CD4-positive, alpha-beta T cell treated with Interleukin-4 for 1 hour (primary cell): ENCODE measurements at places on chromosomes 6 and 20.

DNA sequence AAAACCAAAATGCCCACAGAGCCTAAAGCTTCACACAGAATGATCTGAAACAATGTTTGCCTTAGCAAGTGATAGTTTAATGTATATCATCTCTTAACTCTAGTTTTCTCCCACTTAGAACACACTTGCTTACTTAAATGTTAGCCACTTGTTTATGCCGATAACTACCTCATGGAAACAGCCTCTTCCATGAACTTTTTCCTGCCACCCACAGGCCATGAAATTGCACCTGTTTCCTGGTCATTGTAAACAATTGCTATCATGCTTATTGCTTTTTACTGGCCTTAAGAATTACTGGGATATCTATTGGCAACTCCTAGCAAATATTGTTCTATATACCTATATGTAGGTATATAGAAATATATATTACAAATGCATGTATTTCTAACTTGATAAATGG is 231.1 kb downstream of the HDGFL1 start:
- DNase-seq, result no peak

GRCh38 chr20:568673-569415 is 25.3 kb upstream of the CSNK2A1 start:
- DNase-seq, result no peak

DNA sequence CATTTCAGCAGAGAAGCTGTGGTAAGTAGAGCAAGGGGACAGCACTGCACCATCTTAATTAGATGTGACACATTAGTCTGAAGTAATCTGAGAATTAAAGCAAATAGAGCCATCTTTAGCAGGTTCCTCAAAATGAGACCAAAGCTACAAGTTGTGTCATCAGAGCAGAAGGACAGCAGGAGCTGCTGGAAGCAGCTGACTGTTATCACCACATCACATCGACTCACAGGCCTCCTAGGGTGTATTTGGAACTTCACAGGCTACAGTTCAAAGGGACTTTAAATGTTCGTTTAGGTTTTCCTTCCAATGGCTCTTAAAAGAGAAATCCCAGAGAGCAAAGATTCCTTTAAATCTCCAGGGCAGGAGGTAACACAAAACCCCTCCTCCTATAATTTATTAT is 69.5 kb downstream of the LCA5 start:
- no peak for DNase-seq

GRCh38 chr6:144678844-144679243 is 393.7 kb downstream of the UTRN start:
- no peak for DNase-seq

- no peak for DNase-seq
Observed at GRCh38 chr6:91539456-91539855, 952.6 kb upstream of the MAP3K7 start.

DNA sequence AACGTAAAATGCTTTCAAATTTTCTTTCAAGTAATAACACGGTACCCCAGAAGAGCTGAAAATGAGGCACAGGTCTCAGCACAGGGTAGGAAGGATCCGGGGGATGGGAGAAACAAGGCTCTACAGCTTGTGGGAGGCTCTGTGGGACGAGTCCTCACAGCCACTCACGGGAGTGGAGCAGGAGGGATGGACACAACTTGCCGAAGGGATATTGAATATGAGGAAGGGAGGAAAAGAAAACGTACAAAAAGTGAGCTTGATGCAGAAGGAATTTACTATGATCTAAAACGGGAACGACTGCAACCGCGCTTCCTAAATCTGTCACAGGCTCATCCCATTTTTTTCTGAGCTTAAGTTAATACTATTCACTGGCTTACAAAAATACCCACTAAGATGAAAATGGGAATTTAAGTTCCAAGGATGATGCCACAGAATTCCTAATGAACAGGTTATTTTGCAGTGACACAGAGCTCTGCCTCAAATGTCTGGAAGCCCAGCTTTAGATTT is 72.9 kb downstream of the FYN start:
- no peak for DNase-seq

DNA sequence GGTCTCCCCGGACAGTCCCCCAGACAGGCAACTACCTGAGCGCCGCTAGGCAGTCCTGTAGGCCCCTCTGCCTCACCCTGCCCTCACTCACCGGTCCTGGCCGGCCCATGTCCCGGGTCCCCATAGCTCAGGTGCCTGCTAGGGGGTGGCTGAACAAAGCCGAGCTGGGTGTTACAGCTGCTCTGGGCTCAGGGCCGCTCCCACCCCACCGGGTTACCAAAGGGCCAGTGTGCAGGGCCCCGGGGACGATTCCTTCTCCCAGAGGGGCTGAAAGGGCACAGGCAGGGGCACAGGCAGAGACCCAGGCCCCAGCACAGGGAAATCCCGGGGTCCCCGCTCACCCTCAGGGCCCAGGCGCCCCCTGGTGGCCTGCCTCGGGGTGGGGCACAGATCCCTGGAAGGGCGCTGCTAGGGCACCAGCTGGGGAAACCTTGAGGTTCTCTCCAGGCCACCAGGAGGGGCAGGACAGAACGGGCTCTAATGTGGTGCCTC is 118.4 kb downstream of the GRM4 start:
- DNase-seq, result peak; percentile 35

DNA sequence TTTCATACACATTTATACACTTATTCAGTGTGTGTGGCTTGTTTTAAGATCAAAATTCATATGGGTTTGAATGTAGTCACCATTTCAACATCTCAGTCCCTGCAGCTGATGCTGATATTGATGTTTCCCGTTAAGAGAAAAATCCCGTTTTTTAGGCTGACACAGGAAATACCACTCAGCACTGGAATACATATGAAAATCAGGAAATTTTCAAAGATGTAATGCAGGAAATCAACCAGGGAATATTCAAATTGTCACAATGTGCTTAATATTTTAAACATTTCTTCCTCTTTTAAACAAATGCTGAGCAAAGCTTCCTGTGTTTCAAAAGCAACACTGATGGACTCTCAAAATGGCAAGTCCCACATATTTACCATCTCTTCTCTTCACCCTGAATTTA is 94.5 kb upstream of the MARCKS start:
- no peak for DNase-seq

- no peak for DNase-seq
Observed at GRCh38 chr6:108277831-108278230, 17.0 kb upstream of the SNX3 start.

- DNase-seq, result peak; percentile 58
Observed at GRCh38 chr6:6758915-6759654, 170.6 kb downstream of the LY86 start.

GRCh38 chr6:140320081-140321080 is 945.9 kb upstream of the CITED2 start:
- DNase-seq, result no peak

DNA sequence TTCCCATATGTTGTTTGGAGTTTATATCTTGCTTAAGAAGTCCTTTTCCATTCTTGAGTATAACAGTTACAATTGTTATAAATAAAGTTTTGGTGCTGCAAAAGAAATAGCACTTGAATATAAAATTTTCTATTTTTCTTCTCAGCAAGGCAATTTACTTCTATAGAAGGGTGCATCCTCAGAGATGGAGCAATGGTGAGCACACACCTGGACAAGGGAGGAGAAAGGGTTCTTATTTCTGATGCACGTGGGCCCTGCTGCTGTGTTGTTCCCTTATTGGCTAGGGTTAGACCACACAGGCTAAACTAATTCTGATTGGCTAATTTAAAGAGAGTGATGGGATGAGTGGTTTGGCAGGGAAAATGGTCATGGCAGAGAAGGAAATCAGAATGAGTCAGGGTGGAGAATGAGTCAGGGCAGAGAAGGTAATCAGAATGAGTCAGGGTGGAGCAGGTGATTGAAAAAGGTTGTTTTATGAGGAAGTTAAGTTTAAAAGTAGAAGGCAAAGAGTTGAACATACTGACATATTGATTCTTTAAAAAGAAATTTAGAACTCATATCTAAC is 38.0 kb downstream of the CST8 start:
- DNase-seq, result no peak

DNA sequence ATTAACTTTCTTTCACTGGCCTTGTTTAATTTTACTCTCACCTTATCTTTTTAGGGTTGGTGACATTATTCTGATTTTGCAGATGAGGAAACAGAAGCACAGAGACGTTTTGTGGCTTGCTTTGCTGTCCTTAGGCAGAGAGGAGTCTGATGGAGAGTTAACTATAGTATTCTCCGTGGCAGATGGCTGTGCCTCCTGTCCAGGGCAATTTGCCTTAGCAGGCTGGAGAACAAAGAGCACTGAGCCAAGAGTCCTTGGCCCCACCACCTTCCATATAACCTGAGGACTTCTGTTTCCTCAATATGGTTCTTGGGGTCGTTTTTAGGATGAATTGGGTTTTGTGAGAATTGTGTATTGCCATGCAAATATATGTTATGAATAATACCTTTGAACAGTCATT is 71.4 kb upstream of the BACH2 start:
- no peak for DNase-seq

GRCh38 chr6:151428093-151428735 is 23.7 kb downstream of the RMND1 start:
- no peak for DNase-seq

- DNase-seq, result no peak
Observed at GRCh38 chr6:87200469-87201175, 45.3 kb downstream of the ZNF292 start.

DNA sequence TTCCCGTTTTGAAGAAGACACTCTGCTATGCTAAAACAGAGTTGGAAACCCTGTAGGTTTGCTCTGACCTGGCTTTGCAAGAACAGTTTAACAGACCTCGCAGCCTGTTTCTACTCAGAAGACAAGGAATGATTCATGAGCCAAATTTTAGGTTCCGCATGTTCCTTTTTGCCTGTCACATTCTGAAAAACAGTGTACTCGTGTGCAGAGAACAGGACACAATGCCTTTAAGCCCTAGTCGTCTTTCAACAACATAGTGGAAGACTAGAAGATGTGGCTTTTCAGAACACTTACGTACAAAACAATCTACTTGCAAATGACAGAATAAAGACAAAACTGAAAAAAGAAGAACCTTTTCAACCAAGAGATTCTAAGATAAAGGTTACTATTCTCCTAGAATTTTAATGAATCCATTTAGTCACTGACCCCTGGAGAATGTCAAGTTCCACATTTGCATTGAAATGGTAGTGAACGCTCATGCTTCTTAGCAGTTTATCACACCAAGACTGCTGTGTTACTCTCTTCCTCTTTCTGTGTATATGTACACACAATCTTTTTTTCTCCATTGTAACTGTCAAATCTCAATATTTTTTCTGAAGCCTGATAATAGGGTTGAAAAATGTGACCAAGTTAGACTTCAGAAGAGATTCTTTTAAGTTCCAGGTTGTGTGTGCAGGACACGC is 220.7 kb upstream of the NRSN1 start:
- DNase-seq, result no peak

GRCh38 chr6:128630213-128630612 is 109.8 kb upstream of the PTPRK start:
- DNase-seq, result no peak

- DNase-seq, result no peak
Observed at GRCh38 chr6:15264902-15265761, 19.3 kb downstream of the JARID2 start.

- DNase-seq, result no peak
Observed at GRCh38 chr6:157150076-157150475, 173.2 kb downstream of the TMEM242 start.

DNA sequence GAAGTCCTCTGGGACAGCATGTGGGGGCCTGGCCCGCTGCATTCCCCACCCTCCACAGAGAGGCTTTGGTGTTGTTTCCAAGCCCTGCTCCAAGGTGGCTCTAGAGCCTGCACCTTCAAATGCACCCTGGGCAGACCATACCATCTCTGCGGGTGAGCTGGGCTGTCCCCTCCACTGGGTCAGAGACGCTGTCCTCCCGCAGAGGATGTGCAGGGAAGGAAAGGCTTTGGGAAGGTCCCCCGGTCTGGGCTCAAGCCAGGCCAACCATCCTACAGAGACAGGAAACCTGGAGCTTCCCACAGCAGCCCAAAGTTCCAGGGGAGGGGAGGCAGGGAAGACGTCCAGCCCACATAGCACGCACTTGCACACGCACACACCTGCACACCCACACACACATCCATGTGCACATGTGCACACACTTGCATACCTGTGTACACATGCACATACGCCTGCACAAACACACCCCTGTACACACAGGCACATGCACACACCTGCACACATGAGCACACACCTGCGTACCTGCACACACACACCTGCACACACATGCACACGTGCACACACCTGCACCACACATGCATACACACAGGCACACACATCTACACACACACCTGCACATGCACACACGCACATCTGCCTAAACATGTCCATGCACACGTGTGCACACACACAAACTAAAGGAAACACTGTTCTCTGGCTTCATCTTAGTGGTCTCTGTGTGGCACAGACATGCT is 155.4 kb downstream of the ERMARD start:
- DNase-seq, result no peak

GRCh38 chr6:10259671-10260070 is 155.2 kb downstream of the TFAP2A start:
- no peak for DNase-seq

DNA sequence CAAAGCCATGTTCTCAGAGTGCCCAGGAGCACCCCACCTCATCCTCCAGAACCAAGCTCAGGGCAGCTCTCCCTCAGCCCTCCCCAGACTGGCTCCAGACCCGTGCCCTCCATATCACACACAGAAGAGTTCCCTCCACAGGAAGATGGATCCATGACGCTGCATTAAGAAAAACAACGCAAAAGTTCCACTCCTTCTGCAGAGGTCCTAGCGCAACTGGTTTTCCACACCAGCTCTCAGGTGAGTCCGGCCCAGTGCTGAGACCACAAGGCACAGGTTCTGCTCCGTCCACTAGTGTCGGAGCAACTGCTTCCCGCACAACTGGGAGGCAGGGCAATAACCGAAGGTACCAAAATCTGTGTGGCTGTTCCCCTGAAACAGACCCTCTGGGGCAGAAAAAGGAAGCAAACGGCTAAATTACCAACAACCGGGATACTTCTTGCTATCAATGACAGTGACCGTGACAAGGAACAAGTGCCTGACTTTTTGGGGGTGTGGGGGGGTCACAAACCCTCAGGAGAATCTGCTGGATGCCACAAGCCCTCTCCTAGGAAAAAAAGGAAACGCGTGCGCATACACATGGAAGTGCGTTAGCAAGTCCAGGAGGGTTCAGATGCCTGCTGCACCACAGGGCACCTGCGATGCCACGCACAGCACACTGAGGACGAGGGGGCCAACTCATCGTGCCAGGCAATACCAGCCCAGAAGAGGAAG is 49.2 kb downstream of the MYH7B start:
- DNase-seq, result no peak

GRCh38 chr6:169363590-169363989 is 109.9 kb upstream of the THBS2 start:
- DNase-seq, result no peak

DNA sequence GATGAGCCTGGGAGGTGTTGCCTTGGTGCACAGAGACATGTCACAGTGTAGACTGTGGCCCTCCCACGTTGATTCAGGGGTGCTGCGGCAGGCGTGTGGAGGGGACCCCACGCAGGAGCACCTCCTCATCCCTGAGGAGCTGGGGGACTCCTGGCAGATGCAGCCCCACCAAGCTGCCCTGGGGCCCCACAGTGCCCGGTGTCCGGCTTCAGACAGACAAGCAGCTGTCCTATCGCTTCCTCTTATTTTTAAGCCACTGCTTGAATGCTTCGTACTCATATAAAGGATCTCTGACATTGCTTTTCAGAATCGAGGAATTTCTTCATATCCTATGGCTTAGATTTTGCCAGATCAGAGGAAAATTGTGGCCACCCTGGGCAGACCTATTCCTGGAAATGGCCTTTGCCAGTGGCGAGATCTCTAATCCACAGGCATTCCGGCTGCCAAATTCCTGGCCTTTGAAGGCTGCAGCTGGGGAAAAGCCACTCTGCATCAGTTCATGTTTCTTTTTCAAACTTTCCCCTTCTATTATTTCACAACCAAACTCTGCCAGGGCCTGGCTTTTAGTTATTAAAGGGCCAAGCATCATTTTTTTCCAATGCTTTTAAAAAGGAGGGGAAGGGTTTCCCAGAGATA is 337.0 kb downstream of the THBS2 start:
- DNase-seq, result no peak
